ENCODE measurements at places on chromosomes 6 and 20. TPM values are rescaled to one million over a fixed set of nuclear protein-coding genes. Genes with fewer than 3 reads are reported as not detected.

ARMH2 gene
- 3.2 TPM for total RNA-seq

TEAD3 gene
- total RNA-seq, result 19.2 TPM

DNA sequence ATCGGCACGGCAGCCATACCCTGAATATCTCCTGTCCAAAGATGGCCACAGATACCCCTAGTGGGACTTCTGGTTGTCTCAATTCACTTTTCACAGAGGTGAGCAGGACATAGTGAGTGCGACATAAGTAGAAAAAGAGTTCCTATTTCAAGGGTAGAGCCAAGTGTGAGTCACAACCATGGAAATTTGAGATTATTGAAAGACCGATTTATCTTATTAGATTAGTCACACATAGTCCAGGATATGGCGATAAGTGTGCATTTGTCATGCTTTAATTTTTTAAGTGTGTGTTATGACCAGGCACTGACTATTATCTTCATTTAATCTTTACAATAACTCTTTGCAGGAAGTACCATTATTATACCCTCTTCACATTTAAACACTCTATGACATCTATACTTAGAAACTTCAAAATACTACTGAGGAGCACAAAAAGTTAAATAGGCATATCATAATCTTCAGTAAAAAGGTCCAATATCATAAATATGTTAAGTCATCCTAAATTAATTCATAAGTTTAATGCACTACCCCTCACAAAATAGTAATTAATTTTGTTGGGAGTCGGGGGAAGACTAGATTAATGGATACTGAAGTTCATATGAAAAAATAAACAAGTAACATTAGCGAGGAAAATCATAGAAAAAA lies 13.4 kb upstream of the TNFAIP3 start:
- DNase-seq, result no peak
- peaks cover 23% of the 10 kb centered on the region for H3K4me1 ChIP-seq
- no peaks in the 10 kb centered on the region for H3K27me3 ChIP-seq
- H3K27ac ChIP-seq, result no peak overlapping the region
- no peaks in the 10 kb centered on the region for H3K36me3 ChIP-seq

- DNase-seq, result no peak
- H3K4me3 ChIP-seq, result no peak overlapping the region
- no peaks in the 10 kb centered on the region for H3K36me3 ChIP-seq
Observed at GRCh38 chr6:33628401-33628964, 7.4 kb downstream of the ITPR3 start.

DNA sequence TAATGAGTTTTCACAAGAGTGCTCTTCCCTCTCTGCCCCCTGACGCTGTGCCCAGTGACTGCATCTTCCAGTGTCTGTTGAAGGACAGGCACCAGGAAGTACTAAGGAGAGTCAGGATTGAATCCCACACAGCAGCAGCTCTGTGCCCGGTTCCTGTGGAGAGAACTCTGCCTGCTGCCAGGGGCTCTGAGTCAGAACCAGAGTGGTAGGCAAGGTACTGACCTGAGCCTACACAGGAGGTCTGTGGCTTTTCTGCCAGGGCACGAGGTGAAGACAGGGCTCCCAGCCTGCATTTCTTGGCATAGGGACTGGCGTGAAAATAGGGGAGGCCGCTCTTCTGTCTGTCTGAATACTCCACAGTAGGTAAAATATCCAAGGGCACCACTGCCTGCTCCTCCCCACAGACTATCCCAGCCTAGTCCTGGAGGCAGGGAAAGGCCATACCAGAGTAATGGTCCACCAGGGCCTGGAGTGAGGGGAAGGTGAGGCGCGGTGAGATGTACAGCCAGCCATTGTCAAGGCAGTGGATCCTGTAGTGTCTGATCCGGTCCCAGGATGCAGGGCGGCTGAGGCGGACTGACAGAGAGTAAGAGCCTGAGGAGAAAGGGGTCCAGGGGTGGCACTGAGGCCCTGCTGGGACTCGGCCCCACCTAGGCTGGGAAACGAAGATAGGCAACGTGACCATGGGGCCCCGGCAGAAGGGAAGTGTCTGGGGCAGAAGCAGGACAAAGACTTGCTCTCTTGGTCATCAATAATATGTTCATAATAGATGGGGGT lies 9.4 kb downstream of the RAB5IF start:
- H3K27me3 ChIP-seq, result no peaks in the 10 kb centered on the region
- H3K4me1 ChIP-seq, result peaks cover 1% of the 10 kb centered on the region

- DNase-seq, result no peak
- H3K36me3 ChIP-seq, result no peaks in the 10 kb centered on the region
- no peak overlapping the region for H3K4me3 ChIP-seq
- H3K4me1 ChIP-seq, result no peaks in the 10 kb centered on the region
- H3K27me3 ChIP-seq, result no peaks in the 10 kb centered on the region
- H3K27ac ChIP-seq, result no peak overlapping the region
Observed at GRCh38 chr6:27605401-27606342, 132.8 kb upstream of the ZNF184 start.

GRCh38 chr6:53961679-53962370 lies 149.4 kb upstream of the MLIP start:
- H3K4me1 ChIP-seq, result no peaks in the 10 kb centered on the region
- no peak for DNase-seq
- no peaks in the 10 kb centered on the region for H3K27me3 ChIP-seq
- H3K36me3 ChIP-seq, result no peaks in the 10 kb centered on the region

Measured in lung (tissue), 17 donors.